ENCODE measurements at places on chromosomes 2 and 18. TPM values are rescaled to one million over a fixed set of nuclear protein-coding genes. Genes with fewer than 3 reads are reported as not detected.
A peak's percentile ranks its signal among the peaks of the same experiment; 100 is the strongest.

DNA sequence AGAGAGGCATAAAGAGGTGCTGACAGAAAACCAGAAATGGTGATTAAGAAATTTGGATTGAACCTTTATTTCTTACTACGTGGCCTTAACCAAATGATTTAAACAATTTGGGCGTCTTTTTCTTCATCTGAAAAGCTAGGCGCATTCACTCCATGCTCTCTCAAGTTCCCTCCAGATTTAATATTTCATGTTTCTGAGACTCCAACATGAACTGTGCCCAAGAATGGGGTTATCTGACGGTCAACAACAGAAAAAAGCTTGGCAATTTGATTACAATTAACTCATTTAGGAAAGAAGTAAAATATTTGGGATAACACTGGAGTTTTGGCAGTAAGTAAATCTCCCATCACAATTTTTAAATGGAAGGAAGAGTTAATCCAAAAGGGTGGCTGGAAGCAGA is 345.4 kb downstream of the ARHGAP15 start:
- DNase-seq, result no peak

The GPD2 gene
- total RNA-seq, result 3.2 TPM

The SPC25 gene
- total RNA-seq, result 0.35 TPM

DNA sequence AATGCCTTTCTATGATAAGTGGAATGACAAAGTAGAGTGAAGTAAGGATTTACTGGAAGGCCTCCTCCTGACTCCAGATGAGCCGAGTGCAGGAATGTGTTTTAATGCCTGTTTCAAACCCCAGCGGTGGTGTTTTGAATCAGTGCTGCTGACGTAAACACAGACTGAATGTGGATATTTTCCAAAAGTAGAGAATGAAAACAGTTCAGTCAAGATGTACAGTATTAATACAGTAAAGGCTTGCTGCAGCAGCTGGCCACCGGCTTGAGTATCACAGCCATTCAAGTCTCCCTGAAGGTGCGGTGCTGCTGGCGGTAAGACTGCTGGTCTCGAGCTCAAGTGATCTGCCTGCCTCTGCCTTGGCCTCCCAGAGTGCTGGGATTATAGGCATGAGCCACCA is 46.7 kb downstream of the ARHGAP28 start:
- no peak for DNase-seq

DNA sequence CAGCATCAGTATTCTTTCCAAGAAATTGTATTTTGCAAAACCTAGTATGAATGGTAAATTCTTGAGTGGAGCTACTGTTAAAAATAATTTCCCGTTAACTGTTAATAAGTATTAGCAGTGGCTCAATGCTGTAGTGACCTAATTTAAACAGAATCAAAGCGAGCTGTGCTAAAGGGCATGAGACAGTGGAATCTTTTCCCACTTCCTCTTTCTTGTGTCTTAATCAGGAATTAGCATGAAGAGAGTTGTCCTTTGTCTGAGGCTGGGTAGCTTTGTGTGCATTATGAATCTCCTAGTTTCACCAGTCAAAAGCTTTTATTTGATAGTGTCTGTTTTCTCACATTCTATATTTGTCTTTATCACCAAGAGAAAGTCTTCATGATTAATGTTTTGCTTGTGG is 298.8 kb upstream of the GCFC2 start:
- no peak for DNase-seq

DNA sequence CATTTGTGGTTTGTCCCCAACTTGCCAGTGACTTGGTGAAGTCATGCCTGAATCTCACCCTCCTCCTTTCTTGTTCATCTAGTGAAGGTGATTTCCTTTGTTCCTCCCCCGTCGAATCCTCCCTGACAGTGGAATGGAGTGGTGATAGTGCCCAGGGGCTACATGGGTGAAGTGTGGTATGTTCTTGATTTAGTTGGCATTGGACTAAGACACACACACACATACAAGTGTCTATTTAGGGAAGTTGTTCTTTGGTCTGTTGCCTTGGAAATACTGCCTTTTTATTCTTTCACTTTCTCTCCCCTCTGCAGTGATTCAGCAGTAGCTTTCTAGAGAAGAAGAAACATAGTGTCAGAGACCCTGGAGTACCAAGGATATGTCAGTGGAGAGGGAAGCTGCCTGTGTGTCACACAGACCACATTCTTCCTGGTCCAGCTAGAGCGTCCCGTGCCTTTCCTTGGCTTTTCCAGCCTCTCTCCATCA is 10.9 kb downstream of the INPP4A start:
- DNase-seq, result no peak

The CIDEA gene
- not detected for total RNA-seq

DNA sequence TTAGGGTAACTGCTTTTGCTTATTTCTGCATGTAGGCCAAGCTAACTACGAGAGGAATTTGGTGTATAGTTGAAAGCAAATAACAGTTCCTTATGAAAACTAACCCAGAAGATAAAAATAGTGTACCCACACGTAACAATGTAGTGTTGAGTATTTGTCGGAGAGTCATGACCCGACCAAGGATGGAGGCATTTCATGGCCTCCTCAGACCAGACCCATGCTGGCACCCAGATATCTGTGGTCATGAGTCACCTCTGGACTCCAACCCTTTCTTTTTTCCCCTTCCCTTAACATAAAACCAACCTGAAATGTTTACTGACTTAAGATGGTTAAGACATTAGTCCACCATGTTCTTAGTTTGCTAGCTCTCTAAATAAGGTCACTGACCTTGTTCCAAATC is 318.7 kb downstream of the NOL4 start:
- no peak for DNase-seq

GRCh38 chr18:23155537-23155936 is 20.3 kb downstream of the CABLES1 start:
- DNase-seq, result no peak

The CRYGD gene
- not detected for total RNA-seq

DNA sequence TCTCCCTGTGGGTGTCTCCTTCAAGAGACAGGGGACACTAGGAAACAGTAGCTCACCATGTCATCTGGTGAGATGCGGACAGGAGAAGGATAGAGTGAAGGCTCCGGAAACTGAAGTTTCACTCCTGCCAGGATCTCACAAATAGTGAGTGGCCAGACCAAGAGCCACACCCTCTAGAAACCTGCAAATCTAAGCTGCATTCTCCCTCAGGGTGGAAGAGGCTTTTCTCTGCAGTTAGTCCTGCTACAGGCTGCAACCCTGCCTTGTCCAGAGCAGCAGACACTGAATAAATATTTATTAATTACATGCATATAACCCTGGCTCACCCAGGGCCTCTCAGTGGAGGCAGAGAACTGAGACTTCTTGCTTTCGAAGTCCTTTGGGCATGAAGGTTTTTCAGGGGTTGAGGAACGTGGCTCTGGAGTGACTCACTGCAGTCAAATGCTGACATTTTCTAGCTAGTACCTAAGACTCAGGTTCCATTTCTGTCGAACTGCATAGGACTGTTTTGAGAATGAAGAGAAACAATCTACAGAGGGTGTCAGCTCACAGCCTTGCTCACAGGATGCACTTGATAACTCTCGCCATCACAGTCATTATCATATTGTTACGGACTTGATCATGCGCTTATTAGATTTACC is 87.3 kb downstream of the ACTR2 start:
- no peak for DNase-seq

GRCh38 chr2:127552846-127553245 is 17.4 kb downstream of the MYO7B start:
- no peak for DNase-seq

DNA sequence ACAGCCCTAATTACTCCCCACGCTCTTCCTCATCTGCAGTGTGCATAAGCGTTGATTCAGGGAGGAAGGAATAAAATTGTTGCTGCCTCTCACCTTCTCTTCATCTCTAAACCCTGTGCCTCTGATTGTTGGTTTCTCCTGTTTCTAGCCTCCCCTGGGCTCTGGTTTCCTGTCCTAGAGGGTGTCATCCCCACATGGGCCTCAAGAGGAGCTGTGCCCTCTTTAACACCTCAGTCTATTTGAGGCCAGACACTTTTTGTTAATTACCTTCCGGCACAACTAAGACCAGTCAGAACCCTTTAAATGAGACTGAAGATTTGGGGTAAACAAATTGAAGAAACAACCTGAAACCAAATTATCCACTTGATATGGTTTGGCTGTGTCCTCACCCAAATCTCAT is 9.7 kb downstream of the CTAGE1 start:
- no peak for DNase-seq

DNA sequence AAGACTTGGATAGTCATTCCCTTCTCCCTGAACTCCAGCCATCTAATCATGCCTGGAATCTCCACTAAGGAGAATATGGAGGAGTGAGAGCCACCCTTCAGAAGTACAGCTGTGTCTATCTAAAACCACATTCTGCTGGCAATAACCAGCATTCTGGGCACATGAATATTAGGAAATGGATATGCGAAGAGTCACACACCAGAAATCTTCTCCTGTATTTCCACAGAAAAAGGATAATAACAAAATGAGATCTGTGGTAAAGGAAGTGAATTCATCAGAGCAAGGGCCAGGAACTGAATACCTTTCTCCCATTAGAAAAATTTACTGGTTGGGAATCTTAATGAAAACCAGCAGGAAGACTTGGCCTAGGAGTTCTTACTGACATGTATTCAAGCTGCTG is 218.8 kb downstream of the SCG2 start:
- no peak for DNase-seq

- no peak for DNase-seq
These were observed 58.8 kb upstream of the LRRTM1 start for GRCh38 chr2:80363330-80363729.

The FTCDNL1 gene
- total RNA-seq, result 7.8 TPM

DNA sequence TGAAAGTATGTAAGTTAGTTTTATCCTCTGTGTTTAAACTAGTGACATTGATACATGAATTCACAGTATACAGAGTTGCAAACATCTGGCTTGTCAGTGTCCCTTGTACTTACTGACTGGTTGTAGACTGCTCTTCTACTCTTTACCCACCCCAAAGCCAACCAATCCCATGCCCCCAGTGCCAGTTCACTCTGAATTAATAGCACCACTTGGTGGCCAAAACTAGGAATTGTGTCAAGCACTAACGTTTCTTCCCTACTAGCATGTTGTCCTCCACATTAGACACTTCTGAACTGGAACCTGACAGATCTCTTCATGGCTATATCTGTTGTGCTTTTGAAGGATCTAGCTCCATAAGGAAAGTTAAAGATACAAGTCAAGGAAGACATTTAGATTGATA is 27.2 kb upstream of the OTX1 start:
- DNase-seq, result no peak

DNA sequence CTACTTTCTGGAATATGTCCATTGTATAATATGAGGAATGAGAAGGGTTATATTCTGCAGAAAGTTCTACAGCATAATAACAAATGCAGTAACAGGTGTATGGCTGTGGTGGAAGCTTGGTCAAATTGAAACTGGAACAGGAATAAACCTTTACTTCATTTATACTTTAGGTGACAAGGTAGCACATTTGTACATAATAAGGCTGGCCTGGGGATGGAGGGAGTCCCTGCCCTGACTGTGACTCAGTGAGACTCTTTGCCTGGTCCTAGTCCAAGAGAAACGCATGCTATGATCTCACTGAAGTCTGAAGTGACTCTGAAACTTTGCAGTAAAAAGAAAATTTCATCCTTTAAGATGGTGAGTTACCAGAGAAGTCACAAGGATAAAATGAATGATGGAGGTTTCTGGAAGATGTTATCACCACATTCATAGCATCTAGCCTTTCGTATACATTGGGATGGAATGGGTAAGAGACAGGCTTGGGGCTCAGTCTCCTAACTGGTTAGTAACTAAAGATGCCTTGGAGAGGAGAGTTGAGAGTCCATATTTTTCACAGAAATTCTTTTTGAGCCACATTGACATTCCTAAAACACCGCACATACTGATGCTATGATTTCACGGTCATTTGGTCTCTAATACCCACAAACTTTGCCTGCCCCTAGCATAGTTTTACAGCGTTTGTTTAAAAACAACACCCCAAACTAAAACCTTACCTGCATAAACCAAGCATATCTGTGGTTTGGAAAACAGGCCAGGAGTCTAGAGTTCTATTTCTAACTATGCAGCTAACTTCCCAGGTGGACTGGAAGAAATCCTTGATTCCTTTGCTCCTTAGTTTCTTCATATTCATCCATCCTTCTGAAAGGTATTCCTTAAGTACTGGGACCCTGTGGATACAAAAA is 42.4 kb upstream of the NABP1 start:
- DNase-seq, result no peak

GRCh38 chr18:36643061-36643460 is 185.7 kb downstream of the TPGS2 start:
- DNase-seq, result no peak

GRCh38 chr2:45734336-45734735 is 82.9 kb downstream of the PRKCE start:
- no peak for DNase-seq

The TIGD1 gene
- total RNA-seq, result 1.3 TPM

- no peak for DNase-seq
These were observed 54.8 kb upstream of the TUBA3E start for GRCh38 chr2:130252880-130253645.

GRCh38 chr2:86807468-86808275 is 17.0 kb upstream of the CD8A start:
- DNase-seq, result no peak

The ACTG2 gene
- 2.8 TPM for total RNA-seq

GRCh38 chr2:140457483-140457882 is 1673.3 kb downstream of the LRP1B start:
- DNase-seq, result no peak

- peak; percentile 52 for DNase-seq
These were observed at the start of gene SLC9A2 for GRCh38 chr2:102619414-102620319. TSS of gene SLC9A2 (plus strand) at chr2:102619553. CDS start at chr2:102619849, 296 bp downstream.

The SLC19A3 gene
- total RNA-seq, result 14.6 TPM

DNA sequence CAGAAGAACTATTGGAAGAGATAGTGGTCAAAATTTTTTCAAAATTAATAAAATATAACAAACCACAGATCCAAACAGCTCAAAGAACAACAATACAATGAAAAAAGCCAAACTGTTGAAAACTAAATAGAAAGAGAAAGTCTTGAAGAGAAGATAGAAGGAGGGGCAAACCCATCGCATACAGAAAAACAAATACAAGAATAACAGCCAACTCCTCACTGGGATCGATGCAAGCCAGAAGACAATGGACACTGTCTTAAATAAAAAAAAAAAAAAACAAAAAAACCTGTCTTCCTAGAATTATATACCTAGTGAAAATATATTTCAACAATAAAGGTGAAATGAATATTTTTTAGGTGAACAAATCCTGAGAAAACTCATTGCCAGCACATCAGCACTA is 34.1 kb upstream of the ARHGAP25 start:
- DNase-seq, result no peak

DNA sequence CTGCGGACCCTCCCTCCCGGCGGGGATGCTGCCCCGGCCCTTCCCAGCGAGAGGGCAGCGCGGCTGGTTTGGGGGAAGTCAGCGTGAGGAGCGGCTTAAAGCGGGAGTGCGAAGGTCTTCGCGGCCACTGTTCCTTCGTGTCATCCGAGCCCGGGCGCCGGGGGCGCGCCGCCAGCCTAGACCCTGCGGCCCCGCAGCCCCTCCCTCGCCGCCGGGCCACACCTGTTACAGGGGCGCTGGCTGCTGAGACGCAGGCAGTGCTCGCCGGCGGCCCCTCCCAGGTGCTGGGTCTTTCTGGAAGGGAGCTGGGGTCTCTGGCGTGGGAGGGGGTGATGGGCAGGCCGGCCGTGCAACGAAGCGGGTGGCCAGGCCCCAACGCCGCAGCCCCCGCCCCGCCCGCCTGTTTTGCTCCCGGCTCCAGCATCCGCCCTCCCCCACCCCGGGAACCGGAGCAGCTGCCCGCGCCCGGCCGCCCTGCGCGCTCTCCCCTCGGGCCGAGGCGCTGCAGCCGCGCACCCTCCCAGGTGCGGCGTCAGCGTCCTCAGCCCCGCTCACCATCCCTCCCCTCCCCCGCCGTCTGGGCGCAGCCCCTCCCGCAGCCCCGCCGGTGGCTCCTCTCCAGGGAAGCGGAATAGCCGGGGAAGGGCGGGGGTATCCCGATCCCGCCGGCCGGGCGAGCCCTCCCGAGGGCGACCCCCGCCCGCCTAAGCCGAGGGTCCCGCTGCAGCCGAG is 727 bp downstream of the KIF1A start:
- peak; percentile 42 for DNase-seq

Data from left lobe of liver (tissue), 2 donors.